ENCODE measurements at places on chromosomes 13 and 19. TPM values are rescaled to one million over a fixed set of nuclear protein-coding genes. Genes with fewer than 3 reads are reported as not detected.

IFNL1 gene
- not detected for total RNA-seq

KANK2 gene
- total RNA-seq = 77.9 TPM

SIGLEC8 gene
- total RNA-seq = not detected

GPR12 gene
- total RNA-seq = not detected

POMP gene
- total RNA-seq = 88.9 TPM

MAST1 gene
- 0.13 TPM for total RNA-seq
